ENCODE measurements at places on chromosomes 2 and 18.

GRCh38 chr2:127196998-127197397 is 23.1 kb downstream of the CYP27C1 start:
- DNase-seq: no peak

DNA sequence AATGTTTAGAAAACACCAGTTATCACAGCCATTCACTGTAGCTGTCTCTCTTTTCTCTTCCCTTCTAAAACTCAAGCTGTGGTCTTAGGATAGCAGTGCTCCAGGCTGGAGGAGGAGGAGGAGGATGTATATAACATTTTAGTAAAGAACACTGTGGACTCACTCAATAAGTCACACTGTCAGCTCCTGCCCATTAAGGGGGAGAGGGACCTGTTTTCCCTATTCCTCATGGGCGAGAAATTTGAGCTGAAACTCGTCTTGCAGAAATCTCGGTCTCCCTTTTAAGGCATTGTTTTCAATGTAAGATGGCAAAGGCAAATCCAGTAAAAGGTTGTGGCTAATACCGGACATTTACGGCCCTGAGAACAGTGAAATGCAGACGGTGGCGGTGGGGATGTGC is 114.8 kb upstream of the ZNF236 start:
- no peak for DNase-seq

DNA sequence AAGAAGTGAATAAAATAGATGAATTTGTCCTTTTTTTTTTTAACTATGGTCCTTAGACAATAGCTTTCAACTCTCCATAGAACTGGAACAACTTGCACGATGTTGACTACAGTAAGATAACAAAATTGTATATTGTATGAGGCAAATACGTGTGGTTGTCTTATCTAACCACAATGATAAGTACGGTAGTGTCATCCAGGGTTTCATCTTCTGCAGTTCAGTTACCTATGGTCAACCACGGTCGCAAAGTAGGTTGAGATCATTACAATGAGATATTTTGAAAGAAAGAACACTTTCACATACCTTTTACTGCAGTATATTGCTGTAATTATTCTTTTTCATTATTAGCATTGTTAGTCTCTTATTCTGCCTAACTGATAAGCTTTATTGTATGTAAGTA is 295.2 kb downstream of the PARD3B start:
- no peak for DNase-seq

DNA sequence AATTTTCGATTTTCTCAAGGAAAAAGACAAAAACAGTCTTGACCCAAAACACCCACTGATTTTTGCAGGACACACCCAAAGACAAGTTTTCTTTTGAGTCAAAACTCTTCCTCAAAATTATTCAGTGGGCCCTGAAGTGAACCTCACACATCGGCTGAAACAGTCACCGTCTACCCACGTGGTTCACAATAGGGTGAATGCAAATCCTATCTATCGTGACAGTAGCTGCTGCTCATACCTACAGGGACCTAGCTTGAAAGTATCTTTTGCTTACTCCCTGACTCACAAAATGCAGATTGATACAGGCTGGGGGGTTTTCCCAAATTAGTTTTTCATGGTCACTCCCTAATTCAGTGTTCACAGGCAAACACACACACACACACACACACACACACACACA is 10.7 kb upstream of the CD226 start:
- no peak for DNase-seq

GRCh38 chr2:120736202-120736623 is 545 bp downstream of the GLI2 start:
- DNase-seq: no peak

- DNase-seq: no peak
Measured at GRCh38 chr2:3644246-3644525, 13.8 kb upstream of the ALLC start.

- no peak for DNase-seq
Measured at GRCh38 chr2:123035541-123035940, 989.5 kb upstream of the CNTNAP5 start.

DNA sequence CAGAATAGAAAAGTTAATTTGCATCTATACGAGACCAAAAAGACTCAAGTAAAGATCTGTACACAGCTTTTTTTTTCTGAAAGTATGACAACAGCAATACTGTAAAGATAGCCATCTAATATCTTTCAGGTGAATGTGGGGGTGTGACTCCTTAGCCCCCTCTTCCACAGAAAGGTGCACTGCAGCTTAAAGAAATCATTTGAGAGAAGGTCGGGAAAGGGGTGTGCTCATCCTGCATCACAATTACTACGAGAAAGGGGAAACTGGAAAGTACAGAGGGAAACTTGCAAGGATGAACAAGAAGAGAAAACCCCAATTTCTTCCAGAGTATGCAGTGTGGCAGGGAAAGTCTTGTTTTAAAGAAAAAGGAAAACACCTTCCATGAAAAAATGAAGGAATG is 255.6 kb downstream of the CCDC178 start:
- DNase-seq: peak; percentile 39

GRCh38 chr2:66343259-66343658 is 91.7 kb upstream of the MEIS1 start:
- DNase-seq: no peak
